ENCODE measurements at places on chromosomes 6 and 20. TPM values are rescaled to one million over a fixed set of nuclear protein-coding genes. Genes with fewer than 3 reads are reported as not detected.
A peak's percentile ranks its signal among the peaks of the same experiment; 100 is the strongest.

- no peak overlapping the region for H3K27ac ChIP-seq
- peaks cover 32% of the 10 kb centered on the region for H3K4me1 ChIP-seq
- DNase-seq, result no peak
- peaks cover 22% of the 10 kb centered on the region for H3K36me3 ChIP-seq
- no peaks in the 10 kb centered on the region for H3K27me3 ChIP-seq
These were observed 8.3 kb downstream of the IFNGR1 start for GRCh38 chr6:137210903-137211302.

DNA sequence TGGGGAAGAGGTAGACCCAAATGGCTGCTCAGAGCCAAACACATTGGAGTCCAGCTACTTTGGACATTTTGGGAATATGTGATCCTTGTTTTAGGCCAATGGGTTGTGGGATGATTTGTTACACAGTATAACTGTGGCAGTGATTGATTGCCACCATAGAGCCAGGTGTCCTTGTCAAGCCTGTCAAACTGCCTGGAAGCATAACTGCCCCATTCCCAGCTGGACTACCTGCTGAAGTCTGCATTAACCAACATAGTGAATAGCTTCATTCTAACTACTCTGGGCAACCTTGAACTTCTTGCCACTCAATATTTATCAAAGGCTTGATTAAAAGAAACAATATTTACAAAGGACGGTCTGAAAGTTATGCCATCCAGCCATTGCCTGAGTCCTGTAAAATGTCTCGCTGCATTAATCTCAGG, 164.7 kb downstream of the LINC00237 start:
- H3K4me3 ChIP-seq, result no peak overlapping the region
- H3K4me1 ChIP-seq, result no peaks in the 10 kb centered on the region
- DNase-seq, result no peak
- H3K36me3 ChIP-seq, result peaks cover 1% of the 10 kb centered on the region
- H3K27me3 ChIP-seq, result peaks cover 20% of the 10 kb centered on the region

GRCh38 chr20:41512624-41513023, 105.6 kb downstream of the CHD6 start:
- H3K4me1 ChIP-seq, result peaks cover 13% of the 10 kb centered on the region
- no peak overlapping the region for H3K27ac ChIP-seq
- peaks cover 2% of the 10 kb centered on the region for H3K36me3 ChIP-seq
- H3K27me3 ChIP-seq, result no peaks in the 10 kb centered on the region

GRCh38 chr6:48826901-48827701, 636.0 kb downstream of the MMUT start:
- no peaks in the 10 kb centered on the region for H3K27me3 ChIP-seq
- no peak overlapping the region for H3K27ac ChIP-seq
- no peaks in the 10 kb centered on the region for H3K4me1 ChIP-seq
- no peaks in the 10 kb centered on the region for H3K36me3 ChIP-seq
- no peak for DNase-seq

- H3K27me3 ChIP-seq, result no peaks in the 10 kb centered on the region
- peaks cover 37% of the 10 kb centered on the region for H3K4me1 ChIP-seq
- peaks cover 2% of the 10 kb centered on the region for H3K36me3 ChIP-seq
- H3K4me3 ChIP-seq, result peak overlapping the region; percentile 97
These were observed 840 bp downstream of the PPP1R3D start for GRCh38 chr20:59939052-59939878.

GRCh38 chr6:46930331-46930730, 8.6 kb upstream of the ADGRF5 start:
- no peak for DNase-seq
- peaks cover 6% of the 10 kb centered on the region for H3K27me3 ChIP-seq
- no peak overlapping the region for H3K4me3 ChIP-seq
- no peak overlapping the region for H3K27ac ChIP-seq

DNA sequence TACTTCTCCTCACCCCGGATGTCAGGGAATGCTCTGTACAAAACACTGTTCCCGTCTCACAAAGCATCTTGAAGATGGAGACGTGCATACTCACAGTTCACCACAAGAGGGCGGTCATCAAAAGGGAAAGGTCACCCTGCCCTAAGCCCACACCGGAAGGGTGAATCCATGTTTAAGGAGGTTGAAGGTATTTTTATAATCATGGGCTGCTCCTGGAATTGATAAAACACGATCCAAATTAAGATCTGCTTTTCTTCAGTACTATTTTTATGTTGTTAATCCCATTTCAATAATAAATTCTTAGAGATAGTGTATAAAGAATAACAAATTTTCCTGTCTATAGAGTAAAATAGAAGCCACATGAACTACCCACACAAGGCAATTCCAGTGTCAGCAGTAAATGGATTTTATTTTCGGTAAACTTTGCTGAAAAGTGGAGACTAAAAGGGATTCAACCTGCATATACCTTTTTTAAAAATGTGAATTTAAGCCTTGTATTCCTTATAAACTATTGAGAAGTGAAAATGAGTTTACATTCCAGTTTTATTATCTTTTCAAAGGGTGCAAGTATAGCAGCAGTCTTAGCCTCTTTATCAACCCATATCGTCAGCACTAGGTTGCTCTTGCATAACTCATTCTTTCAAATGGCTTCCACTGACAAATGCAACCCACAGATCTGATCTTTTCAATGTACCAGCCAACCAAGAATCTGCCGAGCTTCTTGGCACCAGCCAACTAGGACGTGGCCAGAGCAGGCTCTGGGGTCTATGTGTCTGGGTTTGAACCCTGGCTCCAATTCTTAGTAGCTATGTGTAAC, 79.7 kb upstream of the MBOAT1 start:
- DNase-seq, result peak; percentile 79
- peaks cover 21% of the 10 kb centered on the region for H3K4me1 ChIP-seq
- peak overlapping the region; percentile 46 for H3K27ac ChIP-seq
- H3K4me3 ChIP-seq, result peak overlapping the region; percentile 55
- no peaks in the 10 kb centered on the region for H3K36me3 ChIP-seq

DNA sequence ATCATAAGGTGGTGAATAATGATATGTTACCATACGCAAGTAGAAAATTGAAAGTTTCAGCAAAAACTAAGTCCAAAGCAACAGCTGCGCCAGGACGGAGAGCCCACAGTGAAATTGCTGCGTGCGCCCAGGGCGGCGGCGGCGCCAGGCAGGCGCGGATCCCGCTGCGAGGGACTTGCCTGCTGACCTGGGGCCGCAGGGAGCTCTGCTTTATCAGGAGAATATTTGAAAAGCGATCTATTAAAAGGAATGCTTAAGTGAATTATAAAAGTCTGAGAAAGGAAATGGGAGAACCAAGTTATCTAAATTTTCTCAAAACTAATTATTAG, 85.4 kb downstream of the THBS2 start:
- H3K27me3 ChIP-seq, result no peaks in the 10 kb centered on the region
- DNase-seq, result no peak

Gene HLA-DMB
- total RNA-seq, result 3.4 TPM

Gene FAM184A
- total RNA-seq, result 18.5 TPM

Data from activated T-cell treated with anti-CD3 and anti-CD28 coated beads, Interleukin-2, amount 50 U/mL, for 72 hours (primary cell).